ENCODE measurements at places on chromosomes 13 and 19. TPM values are rescaled to one million over a fixed set of nuclear protein-coding genes. Genes with fewer than 3 reads are reported as not detected.

The CGB5 gene
- not detected for polyA plus RNA-seq

The MYDGF gene
- polyA plus RNA-seq: 164 TPM

The ZNF681 gene
- polyA plus RNA-seq: 0.16 TPM

The VSTM2B gene
- not detected for polyA plus RNA-seq

The CDC37 gene
- 208 TPM for polyA plus RNA-seq

The ATP5F1D gene
- 310 TPM for polyA plus RNA-seq

Data from psoas muscle (tissue), 8 donors.